GM23338 (cell line): ENCODE measurements at places on chromosomes 13 and 19.

GRCh38 chr19:10797078-10797477, 38.9 kb downstream of the TMED1 start:
- no peak for DNase-seq

DNA sequence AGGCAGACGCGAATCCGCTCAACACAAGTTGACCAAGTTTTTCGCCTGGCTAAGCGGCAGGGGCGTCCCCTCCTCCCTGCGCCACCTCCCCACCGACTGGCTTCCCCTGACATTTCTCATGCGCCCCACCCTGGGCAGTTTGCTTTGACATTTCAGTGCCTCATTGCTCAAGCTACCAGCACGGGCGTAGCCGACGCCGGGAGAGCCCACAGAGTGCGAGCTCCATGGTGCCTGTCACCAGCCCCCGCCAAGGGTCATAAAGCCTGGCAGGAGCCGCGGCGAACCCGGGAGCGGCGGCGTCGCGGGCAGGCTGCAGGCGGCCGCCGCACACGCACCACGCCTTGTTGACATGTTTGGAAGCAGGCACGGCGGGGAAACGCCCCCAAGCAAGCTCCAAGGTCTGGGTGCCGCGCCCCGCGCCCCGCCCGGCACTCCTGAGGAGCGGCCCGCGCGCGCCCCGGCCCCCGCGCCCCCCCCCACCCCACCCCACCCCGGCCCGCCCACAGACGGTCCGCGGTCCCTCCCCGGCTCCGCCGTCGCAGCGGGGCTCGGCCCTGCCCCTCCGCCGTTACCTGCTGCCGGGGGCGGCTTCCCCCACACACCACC, 601 bp downstream of the FBXL3 start:
- DNase-seq, result peak; percentile 63

DNA sequence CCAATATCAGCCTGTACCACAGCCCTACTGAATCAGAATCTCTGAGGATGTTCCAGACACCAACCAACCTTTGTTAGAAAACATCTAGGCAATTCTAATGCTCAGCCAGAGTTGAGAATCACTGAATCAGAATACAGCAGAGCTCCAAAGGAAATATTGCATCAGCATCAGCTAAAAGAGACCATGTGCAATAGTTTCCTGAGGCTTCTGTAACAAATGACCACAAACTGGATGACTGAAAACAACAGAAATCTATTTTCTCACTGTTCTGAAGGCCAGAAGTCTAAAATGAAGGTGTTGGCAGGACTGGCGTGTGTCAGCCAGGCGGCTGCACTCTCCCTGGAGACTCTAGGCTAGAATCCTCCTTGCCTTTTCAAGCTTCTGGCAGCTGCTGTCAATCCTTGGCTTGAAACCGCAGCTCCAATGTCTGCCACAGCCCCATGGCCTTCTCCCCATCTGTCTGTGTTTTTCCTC, 1.2 kb upstream of the DCT start:
- no peak for DNase-seq

- DNase-seq, result no peak
Measured at GRCh38 chr19:18742324-18742723, 48.8 kb downstream of the COMP start.

DNA sequence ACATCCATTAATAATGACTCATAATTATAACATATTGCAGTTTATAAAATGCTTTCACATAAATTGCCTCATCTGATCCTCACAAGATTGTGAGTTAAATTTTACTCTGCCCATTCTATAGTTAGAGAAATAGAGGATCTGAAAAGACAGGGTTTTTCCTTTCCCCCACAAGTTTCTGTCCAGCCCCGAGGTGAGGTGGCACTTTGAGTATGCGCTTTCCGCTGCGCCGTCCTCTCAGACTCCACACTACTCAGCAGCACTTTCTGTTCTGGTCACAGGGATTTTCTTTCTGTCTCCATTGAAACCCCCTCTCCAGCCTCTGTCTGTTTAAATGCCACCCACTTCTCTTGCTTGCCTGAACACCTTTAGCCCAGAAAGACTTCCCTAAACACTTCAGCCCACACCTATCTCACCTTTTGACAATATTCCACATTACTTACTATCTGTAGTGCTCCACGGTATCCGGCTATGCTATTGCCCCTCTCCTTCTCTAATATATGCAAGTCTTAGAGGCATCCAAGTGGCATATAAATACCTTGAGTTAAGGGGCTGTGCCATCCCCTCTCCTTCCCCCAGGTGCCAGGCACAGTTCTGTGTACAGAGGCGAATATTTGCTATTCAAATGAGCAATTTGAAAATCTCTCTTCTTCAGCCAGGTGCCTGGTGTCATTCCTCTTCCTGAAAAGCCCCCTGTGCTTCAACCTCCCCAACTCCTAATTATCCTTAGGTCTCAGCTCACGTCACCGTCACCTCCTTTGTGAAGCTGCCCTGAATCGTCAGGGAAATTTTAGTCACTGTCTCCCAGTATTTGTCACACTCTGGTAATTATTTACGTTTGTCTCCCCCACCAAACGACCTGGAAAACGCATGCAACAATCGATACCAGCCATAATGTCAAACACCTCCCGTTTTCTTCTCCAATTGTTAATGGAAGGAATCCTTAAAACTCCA, 268.7 kb downstream of the NHLRC3 start:
- no peak for DNase-seq

DNA sequence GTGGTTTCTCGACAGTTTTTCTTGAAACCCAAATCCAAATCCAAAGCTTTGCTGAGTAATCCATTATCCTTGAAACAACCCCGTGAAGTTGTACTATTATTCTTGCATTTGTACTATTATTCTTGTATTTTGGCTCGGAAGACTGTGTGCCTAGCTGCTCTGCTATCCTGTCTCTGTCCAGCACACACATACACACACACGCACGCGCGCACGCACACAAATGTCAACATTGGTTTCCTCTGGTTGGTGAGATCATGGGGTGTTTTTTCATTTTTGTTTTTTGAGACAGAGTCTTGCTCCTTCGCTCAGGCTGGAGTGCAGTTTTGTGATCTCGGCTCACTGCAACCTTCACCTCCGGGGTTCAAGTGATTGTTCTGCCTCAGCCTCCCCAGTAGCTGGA, 14.9 kb upstream of the KLK4 start:
- DNase-seq, result no peak

DNA sequence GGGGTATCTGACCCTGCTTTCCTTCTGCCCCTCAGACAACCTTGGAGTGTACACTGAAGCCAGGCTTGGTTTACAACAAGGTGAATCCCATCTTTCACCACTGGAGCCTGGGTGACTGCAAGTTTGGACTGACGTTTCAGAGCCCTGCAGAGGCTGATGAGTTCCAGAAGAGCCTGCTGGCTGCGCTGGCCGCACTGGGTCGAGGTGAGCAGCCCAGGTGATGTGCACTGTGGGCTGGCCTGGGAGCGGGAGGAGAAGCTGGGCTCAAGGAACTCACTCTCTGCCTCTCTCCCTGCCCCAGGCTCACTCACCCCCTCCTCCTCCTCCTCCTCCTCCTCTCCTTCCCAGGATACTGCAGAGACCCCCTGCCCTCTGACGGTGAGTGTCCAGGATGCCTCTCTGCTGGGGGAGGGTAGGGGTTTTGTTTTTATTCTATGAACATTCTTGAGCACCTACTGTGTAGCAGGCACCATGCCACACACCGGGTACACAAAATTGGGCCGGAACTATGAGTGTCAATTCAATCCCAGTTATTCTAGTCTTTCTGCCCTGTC, 3.5 kb downstream of the SPRED3 start:
- no peak for DNase-seq

DNA sequence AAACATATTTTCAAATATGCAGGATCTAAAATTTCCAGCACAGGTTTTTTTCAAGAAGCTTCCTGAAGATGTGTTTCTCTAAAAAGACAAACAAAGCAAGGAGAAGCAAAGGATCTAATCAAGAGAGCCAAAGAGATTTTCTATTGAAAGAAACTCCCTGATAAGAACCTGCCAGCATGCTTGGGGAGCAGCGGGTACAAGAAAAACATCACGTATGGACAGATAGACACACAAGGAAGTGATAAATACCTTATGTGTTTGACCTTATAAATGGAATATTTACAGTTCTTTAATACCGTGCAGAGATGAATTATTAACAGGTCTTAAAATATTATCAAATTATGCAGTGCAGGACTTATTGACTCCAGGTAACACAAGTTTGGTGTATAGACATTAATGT, 562.1 kb downstream of the DACH1 start:
- no peak for DNase-seq

- DNase-seq, result no peak
Measured at GRCh38 chr13:108226184-108226583, 8.0 kb downstream of the ABHD13 start.

- DNase-seq, result no peak
Measured at GRCh38 chr13:52767949-52768516, 28.4 kb upstream of the CNMD start.

GRCh38 chr13:24075137-24075975, 85.2 kb upstream of the SPATA13 start:
- no peak for DNase-seq

DNA sequence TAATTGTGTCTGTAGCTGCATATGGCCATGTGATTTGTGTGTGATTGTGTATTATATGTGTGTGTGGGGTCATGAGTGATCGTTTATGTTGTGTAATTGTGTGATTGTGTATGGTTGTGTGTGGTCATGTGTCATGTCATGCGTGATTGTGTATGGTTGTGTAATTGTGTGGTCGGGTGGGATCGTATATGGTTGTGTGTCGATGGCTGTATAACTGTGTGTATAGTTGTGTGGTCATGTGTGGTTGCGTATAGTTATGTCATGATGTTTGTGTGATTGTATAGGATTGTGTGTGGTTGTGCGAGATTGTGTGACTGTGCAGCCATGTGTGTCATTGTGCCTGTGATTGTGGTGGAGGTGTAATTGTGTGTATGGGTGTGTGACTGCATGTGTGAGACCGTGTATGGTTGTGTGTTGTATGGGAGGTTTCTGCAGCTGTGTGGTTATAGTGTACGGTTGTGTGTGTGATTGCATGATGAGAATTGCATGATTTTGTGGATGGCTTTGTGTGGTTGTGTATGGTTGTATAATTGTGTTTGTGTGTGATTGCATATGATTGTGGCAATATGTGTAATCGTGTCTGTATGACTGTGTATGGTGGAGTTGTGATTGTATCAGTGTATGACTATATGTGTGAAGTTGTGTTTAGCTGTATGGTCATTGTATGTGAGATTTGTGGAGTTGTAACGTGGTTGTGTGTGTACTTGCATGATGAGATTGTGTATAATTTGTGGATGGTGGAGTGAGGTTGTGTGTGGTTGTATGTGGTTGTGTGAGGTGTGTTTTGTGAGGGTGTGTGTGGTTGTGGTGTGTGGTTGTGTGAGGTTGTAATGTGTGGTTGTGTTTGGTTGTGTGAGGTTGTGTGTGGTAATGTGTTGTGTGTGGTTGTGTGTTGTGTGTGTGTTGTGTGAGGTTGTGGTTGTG, 2.2 kb downstream of the TMPRSS9 start:
- no peak for DNase-seq

- DNase-seq, result no peak
Measured at GRCh38 chr13:20348018-20348417, 115.9 kb upstream of the GJB6 start.

GRCh38 chr19:9811139-9811538, 7.7 kb downstream of the FBXL12 start:
- no peak for DNase-seq
